Progenitor cell of endocrine pancreas (in vitro differentiated cells): ENCODE measurements at places on chromosomes 1 and 21. TPM values are rescaled to one million over a fixed set of nuclear protein-coding genes. Genes with fewer than 3 reads are reported as not detected.

GRCh38 chr1:156896490-156897033 is 3.0 kb downstream of the PEAR1 start:
- no peaks in the 10 kb centered on the region for H3K36me3 ChIP-seq
- peaks cover 83% of the 10 kb centered on the region for H3K27me3 ChIP-seq
- H3K27ac ChIP-seq, result no peak overlapping the region
- DNase-seq, result no peak
- H3K4me1 ChIP-seq, result peaks cover 4% of the 10 kb centered on the region

GRCh38 chr1:231392389-231393131 is 29.5 kb downstream of the EGLN1 start:
- H3K27ac ChIP-seq, result no peak overlapping the region
- H3K4me1 ChIP-seq, result peaks cover 21% of the 10 kb centered on the region
- H3K36me3 ChIP-seq, result peaks cover 5% of the 10 kb centered on the region
- H3K27me3 ChIP-seq, result no peaks in the 10 kb centered on the region
- no peak overlapping the region for H3K4me3 ChIP-seq
- no peak for DNase-seq

SLC30A7 gene
- 28.2 and 30.7 TPM in 2 replicates for total RNA-seq

NGF gene
- 1.8 and 2.2 TPM in 2 replicates for total RNA-seq

PHF13 gene
- total RNA-seq, result 29.1 TPM in 2 replicates

SLC16A4 gene
- total RNA-seq, result 0.46 and 1.0 TPM in 2 replicates

DNA sequence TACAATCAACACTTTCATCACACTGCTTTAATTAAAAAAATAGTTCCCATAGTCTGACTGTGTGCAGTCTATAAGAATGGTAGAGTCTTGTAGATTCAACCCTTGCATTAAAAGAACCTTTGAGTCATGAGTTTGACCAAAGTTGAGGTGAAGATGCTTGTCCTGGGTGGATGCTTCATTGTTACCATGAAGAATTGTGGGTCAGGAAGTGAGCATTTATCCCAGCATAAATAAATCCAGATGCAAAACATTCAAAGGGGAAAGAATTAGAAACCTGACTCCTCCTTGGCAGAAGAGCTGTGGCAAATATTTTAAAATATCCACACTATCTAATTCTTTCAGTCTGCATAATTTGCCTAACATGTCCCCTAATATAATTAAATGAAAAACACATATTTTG is 72.9 kb upstream of the SPAG17 start:
- no peak overlapping the region for H3K27ac ChIP-seq
- no peaks in the 10 kb centered on the region for H3K36me3 ChIP-seq
- peaks cover 5% of the 10 kb centered on the region for H3K4me1 ChIP-seq
- H3K4me3 ChIP-seq, result no peak overlapping the region
- no peaks in the 10 kb centered on the region for H3K27me3 ChIP-seq

DNA sequence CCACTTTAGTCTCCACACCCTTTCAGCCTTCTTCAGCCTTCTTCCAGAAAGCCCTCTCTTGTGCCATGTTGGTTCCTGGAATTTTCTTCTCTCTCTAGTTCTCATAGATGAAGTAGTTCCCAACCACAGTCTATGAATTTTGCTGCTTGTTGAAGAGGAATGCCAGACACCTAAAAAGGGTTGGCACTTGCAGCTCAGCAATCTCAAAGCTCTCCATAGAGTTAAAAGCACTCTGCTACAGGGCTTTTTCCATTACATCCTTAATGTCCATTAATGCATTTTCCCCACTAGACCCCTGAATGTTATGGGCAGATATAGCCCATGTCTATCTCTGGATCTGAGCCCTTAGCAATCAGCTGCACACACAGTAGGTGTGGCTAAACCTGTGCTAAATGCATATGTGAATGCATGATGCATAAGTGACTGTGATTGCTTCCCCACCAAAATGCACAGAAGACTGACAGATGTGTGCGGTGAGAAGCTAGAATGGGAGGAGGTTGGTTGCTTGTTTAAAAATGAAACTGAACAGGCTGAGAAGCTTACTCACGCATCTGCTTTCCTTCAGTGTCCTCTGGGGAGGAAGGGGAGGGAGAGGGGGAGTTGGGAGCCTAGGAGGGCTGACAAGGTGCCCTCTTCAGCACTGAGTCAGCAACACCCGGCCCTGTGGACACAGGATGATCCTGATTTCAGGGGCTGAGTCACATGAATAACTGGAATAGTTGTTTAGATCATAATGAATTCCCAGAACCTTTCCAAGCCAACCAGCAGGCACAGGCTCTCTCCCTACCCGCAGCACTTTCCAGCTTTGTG is 146.1 kb upstream of the FGGY start:
- H3K4me1 ChIP-seq, result peaks cover 4% of the 10 kb centered on the region
- no peak overlapping the region for H3K27ac ChIP-seq
- peaks cover 33% of the 10 kb centered on the region for H3K27me3 ChIP-seq
- no peaks in the 10 kb centered on the region for H3K36me3 ChIP-seq
- no peak overlapping the region for H3K4me3 ChIP-seq

PYHIN1 gene
- not detected in 2 replicates for total RNA-seq

DNA sequence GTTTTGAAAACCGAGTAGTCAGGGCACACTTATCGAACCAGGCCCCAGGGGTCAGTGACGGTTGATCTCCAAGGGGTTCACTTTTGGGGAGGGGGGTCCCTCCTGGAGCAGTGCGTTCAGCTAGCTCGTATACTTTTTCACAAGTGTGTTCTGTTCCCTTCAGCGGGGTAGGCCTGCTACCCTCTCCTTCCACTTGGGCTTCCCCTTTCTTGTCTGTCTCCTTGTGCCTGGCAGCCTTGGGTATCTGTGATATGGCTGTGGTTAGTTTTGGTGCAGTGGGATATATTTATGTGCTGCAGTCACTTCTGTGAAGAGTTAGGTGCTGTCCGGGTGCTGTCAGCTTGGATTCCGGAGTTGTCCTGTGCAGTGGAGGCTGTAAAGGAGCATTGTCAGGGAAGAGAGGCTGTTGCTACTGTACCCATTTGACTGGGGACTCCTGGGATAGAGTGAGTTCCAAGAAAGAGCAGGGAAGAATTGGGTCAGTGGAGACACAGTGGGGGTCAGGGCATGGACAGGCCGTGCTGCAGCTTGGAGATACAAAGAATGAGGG is 29.7 kb downstream of the ADARB1 start:
- no peak overlapping the region for H3K4me3 ChIP-seq
- H3K27me3 ChIP-seq, result no peaks in the 10 kb centered on the region
- peaks cover 3% of the 10 kb centered on the region for H3K4me1 ChIP-seq
- H3K36me3 ChIP-seq, result no peaks in the 10 kb centered on the region
- DNase-seq, result no peak

GPR157 gene
- 1.1 and 3.6 TPM in 2 replicates for total RNA-seq

GRCh38 chr1:172002725-172003345 is 161.5 kb downstream of the DNM3 start:
- H3K36me3 ChIP-seq, result no peaks in the 10 kb centered on the region
- no peak overlapping the region for H3K4me3 ChIP-seq
- peaks cover 9% of the 10 kb centered on the region for H3K4me1 ChIP-seq
- no peaks in the 10 kb centered on the region for H3K27me3 ChIP-seq

TAS1R1 gene
- not detected in 2 replicates for total RNA-seq

- H3K36me3 ChIP-seq, result no peaks in the 10 kb centered on the region
- no peak overlapping the region for H3K4me3 ChIP-seq
- DNase-seq, result no peak
- no peak overlapping the region for H3K27ac ChIP-seq
These were observed 31.9 kb upstream of the SLC19A2 start for GRCh38 chr1:169517558-169518186.

- no peak overlapping the region for H3K4me3 ChIP-seq
- DNase-seq, result no peak
- H3K4me1 ChIP-seq, result peaks cover 16% of the 10 kb centered on the region
These were observed 82.8 kb upstream of the ATP1A1 start for GRCh38 chr1:116290085-116290705.

- H3K27ac ChIP-seq, result no peak overlapping the region
- no peaks in the 10 kb centered on the region for H3K27me3 ChIP-seq
- H3K4me1 ChIP-seq, result peaks cover 18% of the 10 kb centered on the region
These were observed 39.9 kb downstream of the KRTAP10-1 start for GRCh38 chr21:44500111-44500510.

HSF2BP gene
- total RNA-seq, result 2.0 and 2.2 TPM in 2 replicates

GRCh38 chr1:111747282-111747734 is 8.1 kb upstream of the INKA2 start:
- no peak overlapping the region for H3K4me3 ChIP-seq
- no peak overlapping the region for H3K27ac ChIP-seq
- no peak for DNase-seq
- no peaks in the 10 kb centered on the region for H3K36me3 ChIP-seq

DNA sequence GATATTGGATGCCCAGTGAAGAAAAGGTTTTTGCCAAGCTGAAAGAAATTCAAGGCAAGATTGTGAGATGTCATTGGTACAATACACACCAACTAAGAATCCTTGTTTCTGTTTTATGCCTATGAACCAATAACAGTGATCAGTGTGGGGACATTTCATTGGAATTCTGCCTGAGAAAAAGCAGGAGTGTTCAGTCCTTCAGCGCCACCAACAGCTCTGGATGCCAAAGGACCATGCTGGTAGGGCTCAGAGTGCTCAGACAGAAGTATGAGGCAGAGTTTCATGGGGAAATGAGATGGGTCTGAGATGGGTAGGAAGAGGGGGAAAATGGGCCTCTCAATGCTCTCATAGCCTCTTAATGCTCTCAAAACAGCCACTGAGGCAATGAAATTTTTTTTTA is 56.5 kb downstream of the GABPA start:
- H3K4me1 ChIP-seq, result peaks cover 8% of the 10 kb centered on the region
- no peak overlapping the region for H3K27ac ChIP-seq
- no peak for DNase-seq
- no peaks in the 10 kb centered on the region for H3K36me3 ChIP-seq

DNA sequence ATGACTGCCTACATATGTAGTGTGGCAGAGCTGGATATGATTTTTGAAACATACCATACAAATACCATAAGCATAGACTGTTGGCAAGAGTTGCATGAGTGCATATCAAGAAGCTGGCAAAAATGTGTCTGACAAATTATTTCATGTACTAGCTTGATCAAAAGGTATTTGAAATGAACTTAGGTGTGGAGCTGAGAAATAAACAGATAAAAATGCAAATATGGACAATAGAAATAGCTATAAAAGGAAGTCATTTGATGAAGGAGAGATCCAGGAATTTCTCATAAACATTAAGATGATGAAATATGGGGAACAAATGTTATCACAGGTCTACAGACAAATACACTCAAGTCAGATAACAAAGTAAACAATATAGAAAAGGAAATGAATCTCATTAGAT is 609.1 kb downstream of the PTPRC start:
- peaks cover 3% of the 10 kb centered on the region for H3K4me1 ChIP-seq
- H3K36me3 ChIP-seq, result no peaks in the 10 kb centered on the region
- H3K27ac ChIP-seq, result peak overlapping the region; percentile 76
- H3K4me3 ChIP-seq, result no peak overlapping the region

WNT9A gene
- 1.2 TPM in 2 replicates for total RNA-seq

DNA sequence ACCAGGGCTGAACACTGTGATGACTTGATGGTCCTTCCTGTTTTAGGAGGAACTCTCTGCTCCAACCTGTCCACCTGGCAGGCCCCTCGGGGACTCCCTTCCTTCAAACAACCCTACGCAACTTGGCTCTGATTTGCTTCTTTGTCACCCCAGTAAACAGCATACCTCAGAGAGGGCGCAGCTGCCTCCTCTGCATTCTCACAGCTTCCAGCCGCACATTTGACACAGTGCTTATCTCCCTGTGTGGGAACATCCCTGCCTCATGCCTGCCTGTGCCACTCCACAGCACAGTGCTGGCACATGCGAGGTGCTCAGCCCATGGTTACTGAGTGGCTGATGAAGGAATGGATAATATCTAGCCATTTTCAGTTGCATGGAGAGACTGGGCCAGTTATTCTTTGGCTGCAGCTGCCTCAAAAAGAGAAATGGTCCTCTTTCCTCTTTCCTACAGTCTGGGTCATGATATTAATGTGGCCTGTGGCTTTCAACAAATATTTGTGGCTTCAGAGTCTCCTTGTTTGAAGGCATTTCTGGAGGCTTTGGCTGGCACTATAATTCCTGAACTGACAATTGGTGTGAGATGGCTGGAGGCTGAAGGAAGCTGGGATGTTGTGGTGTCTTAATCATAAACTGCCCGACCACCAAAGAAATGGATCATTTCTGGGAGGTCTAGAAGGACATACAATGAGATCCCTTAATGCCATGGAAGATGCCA is 77.9 kb downstream of the TENT5C start:
- H3K27ac ChIP-seq, result no peak overlapping the region
- no peak overlapping the region for H3K4me3 ChIP-seq
- H3K27me3 ChIP-seq, result peaks cover 20% of the 10 kb centered on the region

GRCh38 chr1:6179564-6180175 is 451 bp downstream of the CHD5 start:
- DNase-seq, result no peak
- peaks cover 1% of the 10 kb centered on the region for H3K4me1 ChIP-seq
- H3K27ac ChIP-seq, result no peak overlapping the region
- H3K4me3 ChIP-seq, result no peak overlapping the region

DNA sequence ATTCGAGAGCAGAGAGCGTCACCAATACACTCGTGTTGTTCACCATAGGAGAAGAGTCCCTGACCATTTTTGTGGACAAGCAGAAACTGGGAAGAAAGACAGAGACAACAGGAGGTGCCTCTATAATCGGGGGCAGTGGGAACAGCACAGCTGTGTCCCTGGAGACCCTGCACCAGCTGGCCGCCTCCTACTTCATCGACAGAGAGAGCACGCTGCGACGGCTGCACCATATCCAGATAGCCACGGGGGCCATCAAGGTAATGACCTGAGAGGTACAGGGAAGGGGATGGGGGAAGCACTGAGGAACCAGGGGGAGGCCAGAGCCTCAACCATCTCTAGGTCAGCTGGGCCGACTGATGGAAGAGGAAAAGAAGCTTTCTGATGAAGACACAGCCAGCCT is 86.4 kb downstream of the BRINP2 start:
- no peak overlapping the region for H3K4me3 ChIP-seq
- DNase-seq, result no peak
- peaks cover 25% of the 10 kb centered on the region for H3K4me1 ChIP-seq
- peaks cover 4% of the 10 kb centered on the region for H3K27me3 ChIP-seq

ZNF648 gene
- total RNA-seq, result 0.81 and 1.2 TPM in 2 replicates

DNA sequence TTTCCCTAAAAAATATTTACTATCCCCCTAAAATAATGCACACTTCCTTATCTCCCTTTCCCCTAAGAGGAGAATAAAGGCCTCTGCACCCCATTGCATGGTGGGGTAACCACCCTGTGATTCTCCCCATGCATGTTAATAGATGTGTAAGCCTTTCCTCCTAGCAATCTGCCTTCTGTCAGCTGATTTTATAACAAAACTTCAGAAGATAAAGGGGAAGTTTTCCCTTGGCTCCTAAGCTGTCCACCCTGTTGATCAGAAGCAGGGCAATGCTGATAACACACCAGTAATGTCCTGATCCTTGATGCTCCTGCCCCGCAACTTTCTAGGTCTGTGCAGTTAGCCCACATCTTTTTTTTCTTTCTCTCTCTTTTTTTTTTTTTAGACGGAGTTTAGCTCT is 11.4 kb upstream of the RNF187 start:
- peaks cover 20% of the 10 kb centered on the region for H3K27me3 ChIP-seq
- peaks cover 23% of the 10 kb centered on the region for H3K4me1 ChIP-seq
- no peaks in the 10 kb centered on the region for H3K36me3 ChIP-seq
- H3K4me3 ChIP-seq, result no peak overlapping the region

DNA sequence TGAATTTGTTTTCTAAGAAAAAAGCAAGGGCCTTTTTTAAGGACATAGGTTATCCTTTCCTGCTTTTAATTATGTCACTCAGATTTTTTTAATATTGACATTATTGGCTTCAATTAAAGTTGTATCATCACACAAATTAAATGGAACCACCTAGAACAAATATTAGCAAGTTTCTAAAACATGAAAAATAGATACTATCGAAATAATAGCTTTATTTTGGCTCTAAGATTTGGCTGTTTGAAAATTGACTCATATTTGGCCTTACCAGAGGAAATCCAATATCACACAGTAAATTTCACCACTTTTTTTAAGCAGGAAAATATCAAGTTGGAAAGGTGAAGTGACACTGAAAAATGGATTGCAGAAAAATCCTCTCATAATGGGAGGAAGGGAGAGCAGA is 9.2 kb downstream of the DNASE2B start:
- no peaks in the 10 kb centered on the region for H3K27me3 ChIP-seq
- H3K4me1 ChIP-seq, result peaks cover 26% of the 10 kb centered on the region
- no peak overlapping the region for H3K4me3 ChIP-seq
- H3K36me3 ChIP-seq, result no peaks in the 10 kb centered on the region
- no peak for DNase-seq
- no peak overlapping the region for H3K27ac ChIP-seq
